ENCODE measurements at places on chromosomes 5 and 9. TPM values are rescaled to one million over a fixed set of nuclear protein-coding genes. Genes with fewer than 3 reads are reported as not detected.

The PLGRKT gene
- 12.6 TPM for total RNA-seq

The ARL14EPL gene
- total RNA-seq = not detected

The PGM5 gene
- total RNA-seq = 3.0 TPM

The FST gene
- 12.9 TPM for total RNA-seq

The WWC1 gene
- 1.2 TPM for total RNA-seq

The PRLR gene
- total RNA-seq = 0.89 TPM

The BDP1 gene
- total RNA-seq = 32.0 TPM

The FIBCD1 gene
- total RNA-seq = 26.0 TPM

The SERF1B gene
- 11.9 TPM for total RNA-seq

The FAM221B gene
- not detected for total RNA-seq

The HAPLN1 gene
- total RNA-seq = 24.8 TPM

The GRM6 gene
- not detected for total RNA-seq

The CATSPER3 gene
- total RNA-seq = not detected

The CTSV gene
- total RNA-seq = 0.74 TPM

The MLANA gene
- 0.05 TPM for total RNA-seq

The PRR7 gene
- 6.2 TPM for total RNA-seq

The UNC5A gene
- total RNA-seq = not detected

The CBY3 gene
- total RNA-seq = not detected

The BTNL3 gene
- total RNA-seq = not detected

The FAM120A gene
- 87.3 TPM for total RNA-seq

The ISOC1 gene
- total RNA-seq = 24.1 TPM

The TICAM2 gene
- 5.0 TPM for total RNA-seq

The PCDHGA3 gene
- 2.1 TPM for total RNA-seq

The QRFP gene
- total RNA-seq = not detected

The PCDHA11 gene
- 0.18 TPM for total RNA-seq

The DNAJB5 gene
- total RNA-seq = 15.4 TPM

The OTP gene
- not detected for total RNA-seq

The PCDHA10 gene
- total RNA-seq = 0.23 TPM

The DDX4 gene
- total RNA-seq = not detected

The SLC46A2 gene
- not detected for total RNA-seq

The SPATA9 gene
- total RNA-seq = 0.46 TPM

The CCDC192 gene
- total RNA-seq = not detected

The CTXN3 gene
- not detected for total RNA-seq

The ANKRD18A gene
- not detected for total RNA-seq

The CDKN2A gene
- 27.9 TPM for total RNA-seq

The SLC25A2 gene
- 0.30 TPM for total RNA-seq

The GBGT1 gene
- 6.9 TPM for total RNA-seq

The CCL27 gene
- total RNA-seq = 0.59 TPM

The SHB gene
- total RNA-seq = 25.5 TPM

The OBP2B gene
- total RNA-seq = not detected

The C9 gene
- total RNA-seq = 0.46 TPM

The HK3 gene
- not detected for total RNA-seq

The SLC22A4 gene
- total RNA-seq = 4.8 TPM

The ROR2 gene
- 20.5 TPM for total RNA-seq

The PCDHGA4 gene
- total RNA-seq = 5.8 TPM

The LVRN gene
- 0.59 TPM for total RNA-seq

The CDKN2B gene
- total RNA-seq = 74.0 TPM

The NR2F1 gene
- 17.2 TPM for total RNA-seq

The C1QTNF3 gene
- total RNA-seq = 0.30 TPM

All from smooth muscle cell of the umbilical artery (primary cell).